ENCODE measurements at places on chromosomes 16 and 17.

DNA sequence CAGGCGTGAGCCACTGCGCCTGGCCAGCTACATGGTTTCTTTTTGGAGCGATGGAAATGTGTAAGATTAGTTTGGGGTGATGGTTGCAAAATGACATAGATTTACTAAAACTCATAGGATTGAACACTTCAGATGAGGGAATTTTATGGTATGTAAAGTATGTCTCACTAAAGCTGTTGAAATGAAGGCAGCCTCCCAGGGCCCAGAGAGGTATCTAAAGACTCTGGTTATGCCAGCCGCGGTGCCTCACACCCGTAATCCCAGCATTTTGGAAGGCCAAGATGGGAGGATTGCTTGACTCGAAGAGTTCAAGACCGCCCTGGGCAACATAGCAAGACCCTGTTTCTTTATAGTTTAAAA, 254.9 kb downstream of the PARN start:
- no peak for DNase-seq

DNA sequence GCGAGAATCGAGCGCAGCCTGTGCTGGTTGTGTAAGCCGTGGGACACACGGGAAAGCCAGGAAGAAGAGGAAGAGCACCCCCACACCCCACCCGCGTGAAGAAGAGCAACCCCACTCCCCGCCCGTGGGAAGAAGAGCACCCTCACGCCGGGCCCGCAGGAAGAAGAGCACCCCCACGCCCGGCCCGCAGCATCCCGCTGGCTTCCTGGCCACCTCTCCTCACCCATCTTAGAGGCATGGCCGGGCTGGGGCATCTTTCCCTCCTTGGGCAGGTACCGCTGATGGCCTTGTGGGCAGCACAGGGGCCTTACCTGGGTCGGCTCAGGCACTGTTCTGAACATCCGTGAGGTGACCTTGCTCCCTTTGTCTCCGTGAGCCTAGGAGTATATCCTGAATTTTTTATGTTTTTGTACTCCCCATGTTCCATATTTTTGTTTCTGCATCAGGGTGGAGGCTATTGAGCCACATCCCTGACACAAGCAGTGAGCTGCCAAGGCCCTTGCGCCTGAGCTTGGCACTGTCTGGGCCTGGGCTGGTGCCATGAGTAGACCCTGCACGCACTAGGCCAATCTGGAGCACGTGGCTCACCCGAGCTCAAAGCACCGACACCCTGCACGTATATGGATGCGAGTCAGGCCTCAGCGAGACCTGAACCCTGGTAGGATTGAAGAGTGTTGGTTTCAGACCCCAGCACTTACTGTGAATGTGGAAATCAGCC, 71.4 kb upstream of the KCTD5 start:
- DNase-seq = no peak

- DNase-seq = no peak
Observed at GRCh38 chr16:89859615-89860007, 13.8 kb upstream of the TCF25 start.

DNA sequence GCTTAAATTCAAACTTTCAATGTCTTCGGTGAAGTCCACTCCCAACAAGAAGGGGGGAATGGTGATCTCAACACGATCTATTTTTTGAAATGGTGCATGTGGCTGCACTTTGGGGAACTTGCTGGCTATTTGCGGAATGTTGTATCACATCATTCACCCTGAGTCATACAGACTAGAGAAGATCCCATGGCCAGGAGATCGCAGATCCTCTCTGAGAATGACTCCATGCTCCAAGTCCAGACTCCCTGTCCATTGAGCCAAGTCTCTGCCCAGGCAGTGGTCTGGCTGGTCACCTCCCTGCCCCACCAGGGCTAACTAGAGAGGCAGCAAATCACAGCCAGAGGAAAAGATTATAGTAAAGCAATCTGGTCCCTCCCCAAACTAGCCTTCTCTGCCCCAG, 120.6 kb downstream of the XYLT1 start:
- DNase-seq = no peak

GRCh38 chr17:82668024-82668630, 19.9 kb upstream of the WDR45B start:
- DNase-seq = no peak

- DNase-seq = no peak
Observed at GRCh38 chr16:81466356-81466980, 21.9 kb downstream of the CMIP start.

GRCh38 chr16:16075488-16076422, 126.3 kb downstream of the ABCC1 start:
- no peak for DNase-seq

- DNase-seq = no peak
Observed at GRCh38 chr16:12801511-12802042, 2.1 kb downstream of the CPPED1 start.

GRCh38 chr17:40190197-40191021, 13.1 kb downstream of the RAPGEFL1 start:
- DNase-seq = peak; percentile 63

GRCh38 chr16:10077861-10078260, 104.4 kb downstream of the GRIN2A start:
- no peak for DNase-seq

DNA sequence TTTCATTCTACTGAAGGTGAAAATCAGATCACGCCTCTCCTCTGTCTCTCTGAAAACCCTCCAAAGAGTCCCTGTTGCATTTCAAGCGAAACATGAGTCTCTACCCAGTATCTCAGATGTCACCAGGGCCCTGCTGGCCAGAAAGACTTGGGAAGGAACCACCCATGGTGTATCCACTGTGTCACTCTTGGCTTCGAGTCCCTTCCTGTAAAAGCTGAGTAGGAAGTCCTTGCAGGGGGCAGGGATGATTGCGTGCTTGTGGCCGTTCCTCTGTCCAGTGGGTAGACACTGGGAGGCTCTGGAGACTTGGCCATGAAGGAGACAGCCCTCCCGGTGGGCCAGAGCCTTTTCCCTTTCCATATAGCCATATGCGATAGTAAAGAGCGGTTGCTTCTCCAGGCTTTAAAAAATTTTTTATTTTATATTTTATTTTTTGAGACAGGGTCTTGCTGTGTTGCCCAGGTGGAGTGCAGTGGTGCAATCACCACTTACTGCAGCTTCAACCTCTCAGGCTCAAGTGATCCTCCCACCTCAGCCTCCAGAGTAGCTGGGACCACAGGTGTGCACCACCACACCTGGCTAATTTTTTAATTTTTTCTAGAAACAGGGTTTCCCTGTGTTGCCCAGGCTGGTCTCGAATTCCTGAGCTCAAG, 19.0 kb upstream of the RMI2 start:
- no peak for DNase-seq

- no peak for DNase-seq
Observed at GRCh38 chr17:61047515-61047914, 352.1 kb upstream of the TBX2 start.

GRCh38 chr17:540631-541030, 174.0 kb downstream of the VPS53 start:
- DNase-seq = no peak

DNA sequence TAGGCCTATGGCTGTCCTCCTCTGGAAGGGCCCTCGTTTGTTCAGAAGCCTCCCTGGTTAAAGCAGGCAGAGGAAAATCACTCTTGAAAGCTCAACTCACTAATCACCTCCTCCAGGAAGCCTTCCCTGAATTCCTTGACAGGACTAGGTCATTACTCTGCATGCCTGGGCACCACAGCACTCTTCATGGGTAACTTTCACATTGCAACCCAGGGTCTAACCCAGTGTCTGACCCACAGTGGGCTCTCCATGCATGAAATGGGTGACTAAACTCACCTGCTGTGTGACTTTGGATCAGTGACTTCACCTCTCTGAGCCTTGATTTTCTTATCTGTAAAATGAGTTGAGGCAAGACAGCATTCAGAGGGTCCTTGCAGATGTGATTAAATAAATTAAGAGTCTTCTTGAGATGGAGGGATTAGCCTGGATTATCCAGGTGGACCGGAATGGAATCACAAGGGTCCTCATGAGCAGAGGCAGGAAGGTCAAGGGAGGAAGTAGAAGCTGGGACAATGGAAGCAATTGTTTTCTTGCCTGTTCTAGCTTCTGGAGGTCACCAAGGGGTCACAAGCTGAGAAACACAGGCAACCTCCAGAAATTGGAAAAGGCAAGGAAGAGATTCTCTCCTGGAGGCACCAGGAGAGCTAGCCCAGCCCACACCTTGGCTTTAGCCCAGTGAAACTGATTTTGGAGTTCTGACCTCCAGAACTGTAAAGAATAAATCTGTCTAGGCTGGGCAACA, 3.8 kb upstream of the RAI1 start:
- no peak for DNase-seq

DNA sequence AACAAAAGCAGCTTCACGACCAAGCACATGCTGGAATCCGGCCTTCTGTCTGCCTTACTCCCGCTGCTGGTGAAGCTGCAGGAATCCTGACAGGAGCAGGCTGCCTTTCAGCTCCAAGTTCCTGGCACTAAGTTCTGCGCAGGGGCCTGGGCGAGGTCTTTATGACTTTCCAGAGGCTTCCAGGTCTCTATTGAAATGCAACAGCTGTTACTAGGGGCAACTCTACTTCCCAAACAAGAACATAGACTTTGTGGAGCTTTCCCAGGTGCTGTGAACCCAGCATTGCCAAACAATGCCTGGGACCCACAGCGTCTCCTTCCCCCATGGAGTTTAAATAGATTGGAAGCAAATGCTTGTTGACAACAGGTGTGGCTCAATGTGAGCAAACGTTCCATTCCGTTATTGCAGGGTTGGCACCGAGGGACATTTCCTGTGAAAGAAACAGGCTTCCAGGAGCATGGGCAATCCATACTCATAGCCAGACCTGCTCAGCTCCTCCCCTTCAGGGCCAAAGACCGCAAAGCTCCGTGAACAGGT, 156.0 kb downstream of the CDH13 start:
- peak; percentile 55 for DNase-seq

DNA sequence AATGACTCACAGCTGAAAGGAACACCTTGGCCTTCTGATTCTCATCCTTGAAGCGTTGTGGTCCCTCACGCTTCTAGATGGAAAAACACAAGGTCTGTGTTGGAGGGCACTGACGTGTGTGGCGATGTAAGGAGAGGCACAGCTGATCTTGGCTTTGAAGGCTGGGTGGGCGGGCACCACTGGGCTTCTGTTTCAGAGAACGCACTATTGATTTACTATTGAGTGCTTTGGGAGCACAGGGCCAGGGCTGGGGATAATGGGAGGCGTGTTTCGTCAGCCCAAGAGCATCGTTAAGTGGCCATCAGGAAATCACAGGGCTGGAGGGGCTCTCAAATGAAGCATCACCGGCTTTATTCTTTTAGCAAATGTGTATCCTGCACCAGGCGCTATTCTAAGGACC, 70.7 kb downstream of the CMIP start:
- DNase-seq = peak; percentile 97

DNA sequence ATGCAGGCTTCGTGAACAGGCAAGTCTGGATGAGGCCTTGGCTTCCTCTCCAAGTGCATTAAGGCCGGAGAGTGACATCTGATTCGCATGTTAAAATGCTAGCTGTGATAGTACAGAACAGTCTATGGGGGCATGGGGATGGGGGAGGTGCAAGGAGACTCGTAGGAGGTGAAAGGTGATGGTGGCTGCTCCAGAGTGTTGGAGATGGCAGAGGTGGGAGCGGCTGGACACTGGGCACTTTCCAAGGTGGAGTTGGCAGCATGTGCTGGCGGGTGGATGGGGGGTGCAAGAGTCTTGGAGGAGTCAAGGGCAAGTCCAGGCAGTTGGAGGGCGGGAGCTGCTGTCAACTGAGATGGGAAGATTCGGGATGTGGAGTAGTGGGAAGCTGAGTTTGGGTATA, 350.9 kb upstream of the TNRC6C start:
- DNase-seq = no peak

DNA sequence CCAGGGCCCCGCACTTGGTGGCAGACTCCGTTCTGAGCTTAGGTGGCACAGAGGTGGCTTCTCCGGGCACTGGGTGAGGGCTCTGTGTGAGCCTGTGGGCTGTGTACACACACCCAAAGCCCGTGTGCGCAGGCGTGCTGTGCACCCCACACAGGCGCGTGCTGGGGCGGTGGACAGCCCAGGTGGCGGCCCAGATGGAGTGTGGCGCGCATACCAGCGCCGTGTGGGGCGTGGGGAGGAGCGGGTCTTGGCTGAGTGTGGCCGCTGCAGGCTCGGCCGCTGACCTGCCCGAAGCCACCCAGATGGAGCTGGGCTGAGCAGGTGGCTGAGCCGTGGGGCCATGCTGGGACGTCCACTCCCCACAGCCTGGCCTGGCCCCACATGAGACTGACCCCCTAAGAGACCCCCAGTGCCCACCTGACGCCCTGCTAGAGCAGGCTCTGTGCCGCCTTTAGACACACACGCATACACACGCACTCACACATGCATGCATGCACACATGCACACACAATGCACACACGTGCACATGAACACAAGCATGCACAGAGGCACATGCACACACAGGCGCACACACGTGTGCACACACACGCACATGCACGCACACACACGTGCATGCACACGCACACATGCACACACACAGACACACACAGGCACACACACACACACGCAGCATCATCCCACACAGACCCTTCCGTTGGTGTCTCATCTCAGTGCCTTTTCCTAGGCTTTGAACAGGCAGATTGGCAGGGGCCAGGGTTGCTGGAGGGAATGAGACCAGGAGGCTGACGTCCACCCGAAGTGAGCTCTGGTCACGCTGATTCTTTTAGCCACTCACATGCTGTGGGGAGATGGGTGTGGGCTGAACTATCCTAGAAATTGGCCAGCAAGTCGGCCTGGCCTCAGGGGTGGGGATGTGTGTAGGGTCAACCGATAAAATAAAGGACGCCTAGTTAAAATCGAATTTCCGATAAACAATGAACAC, 2.1 kb downstream of the PRR35 start:
- DNase-seq = no peak

DNA sequence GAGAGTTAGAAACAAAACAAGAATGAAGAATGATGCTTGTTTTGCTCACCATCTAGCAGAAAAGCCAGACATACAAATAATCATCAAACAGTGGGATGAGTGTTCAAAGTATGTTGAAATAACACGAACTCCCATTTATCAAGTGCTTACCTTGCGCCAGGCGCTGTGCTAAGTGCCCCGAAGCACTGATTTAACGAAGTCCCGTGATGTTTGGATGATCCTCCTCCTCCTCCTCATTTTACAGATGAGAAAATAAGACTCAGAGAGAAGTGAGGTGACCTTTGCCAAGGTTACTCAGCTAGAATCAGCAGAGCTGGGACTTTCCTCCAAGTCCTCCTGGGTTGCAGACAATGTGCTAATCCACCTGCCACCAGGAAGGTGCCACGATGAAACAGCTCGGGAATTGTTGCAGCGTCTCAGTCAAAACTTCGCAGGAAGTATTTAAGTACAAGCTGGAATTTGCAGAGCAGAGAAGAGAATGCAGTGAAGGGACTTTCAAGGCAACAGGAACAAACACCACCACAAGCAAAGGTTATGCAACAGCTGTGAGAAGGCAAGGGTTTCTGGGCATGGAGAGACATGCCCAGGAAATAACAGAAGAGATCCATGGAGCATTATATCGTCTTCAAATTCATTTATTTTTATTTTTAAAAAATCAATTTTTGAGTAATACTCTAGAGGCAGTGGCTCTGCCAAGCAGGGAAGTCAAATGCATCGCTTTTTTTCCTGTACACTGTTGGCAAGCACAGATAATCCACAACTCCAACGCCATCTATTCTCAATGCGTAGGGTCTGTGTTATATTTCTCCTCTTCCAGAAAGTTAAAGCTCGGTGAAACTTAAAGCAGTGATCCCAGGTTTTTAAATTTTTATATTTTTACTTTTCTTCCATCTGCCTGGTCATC, 11.1 kb downstream of the PRCD start:
- no peak for DNase-seq

- no peak for DNase-seq
Observed at GRCh38 chr17:9859781-9860180, 34.1 kb downstream of the GLP2R start.
